ENCODE measurements at places on chromosomes 4 and X.

GRCh38 chr4:79574741-79575451 lies 166.9 kb upstream of the GK2 start:
- no peak for DNase-seq

GRCh38 chr4:5041699-5042098 lies 9.6 kb upstream of the STK32B start:
- no peak for DNase-seq

DNA sequence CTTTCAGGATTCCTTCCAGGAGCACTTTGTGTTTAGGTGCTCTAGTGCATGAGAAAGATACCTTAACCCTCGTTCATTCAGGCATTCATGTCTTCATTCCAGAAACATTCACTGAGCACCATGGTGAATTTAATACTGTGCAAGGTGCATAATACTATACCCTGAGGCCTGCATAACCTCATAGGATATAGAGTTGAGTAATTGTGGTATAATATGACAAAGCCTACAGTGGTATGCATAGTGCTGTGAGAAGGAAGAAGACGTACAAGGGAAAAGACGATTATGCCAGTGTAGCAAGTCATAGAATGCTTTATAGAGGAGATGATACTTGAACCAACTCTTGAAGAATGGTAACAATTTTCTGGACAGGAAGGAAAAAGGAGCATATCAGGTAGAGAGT lies 34.3 kb downstream of the MTM1 start:
- no peak for DNase-seq

- no peak for DNase-seq
These were observed 145.1 kb downstream of the INPP4B start for GRCh38 chr4:142701017-142701416.

DNA sequence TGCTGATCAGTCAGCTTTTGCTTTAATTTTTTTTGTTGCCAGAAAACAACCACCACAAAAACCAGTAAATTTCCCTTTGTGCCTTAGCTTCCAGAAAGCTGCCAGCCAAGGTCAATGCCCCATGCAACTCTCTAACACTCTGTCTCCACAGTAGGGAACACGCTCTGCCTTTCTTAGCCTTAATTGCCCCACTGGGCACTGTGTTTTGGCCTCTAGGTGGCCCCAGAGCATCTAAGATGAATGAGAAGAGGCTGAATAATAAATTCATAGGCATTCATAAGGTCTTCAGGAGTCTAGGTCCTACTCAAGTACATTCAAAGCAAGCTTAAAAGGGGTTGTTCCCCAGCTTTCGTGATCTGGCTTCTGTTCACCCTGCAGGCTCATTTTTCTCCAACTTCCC lies 57.7 kb upstream of the PASD1 start:
- no peak for DNase-seq

DNA sequence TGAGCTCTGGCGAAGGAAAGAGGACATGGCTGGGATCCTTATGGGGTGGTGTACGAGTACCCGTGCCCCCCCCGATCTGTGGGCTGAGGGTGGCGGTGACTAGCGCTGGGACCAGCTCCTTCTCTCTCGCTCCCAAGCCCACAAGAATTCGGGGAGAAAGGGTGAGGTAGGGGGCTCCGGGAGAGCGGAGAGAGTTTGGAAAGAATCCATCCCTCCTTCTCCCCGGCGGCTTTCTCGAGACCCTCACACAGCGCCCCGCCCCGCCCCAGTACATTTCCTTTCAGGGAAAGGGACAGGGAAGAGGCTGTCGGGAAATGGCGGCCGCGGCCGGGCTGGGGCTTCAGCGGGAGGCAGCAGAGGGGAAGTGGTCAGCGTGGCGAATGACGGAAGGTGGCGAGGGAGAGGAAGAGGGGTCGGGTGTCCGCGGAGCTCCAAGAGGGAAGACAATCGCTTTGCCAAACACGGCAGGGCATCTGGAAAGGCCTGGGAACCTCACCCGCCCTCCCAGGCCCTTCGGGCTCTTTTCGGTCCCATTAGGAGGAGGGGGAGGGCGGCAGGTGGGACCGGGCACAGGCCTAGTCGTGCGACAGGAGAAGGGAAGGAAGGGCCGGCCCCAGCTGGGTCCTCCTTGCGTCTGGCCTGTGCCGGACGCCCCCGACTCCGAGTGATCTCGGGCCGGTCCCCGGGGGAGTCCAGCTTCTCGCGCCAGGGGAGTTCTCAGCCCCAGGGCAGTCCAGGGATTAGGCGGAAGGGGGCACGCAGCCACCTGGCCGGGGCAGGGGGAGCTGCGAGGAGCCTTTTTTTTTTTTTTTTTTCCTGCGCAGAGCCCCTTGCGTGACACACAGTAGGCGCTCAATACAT lies 10.2 kb downstream of the HNRNPH2 start:
- DNase-seq = peak; percentile 64

- DNase-seq = no peak
These were observed 156.5 kb upstream of the PJA1 start for GRCh38 chrX:69321789-69322188.

GRCh38 chr4:165953181-165953580 lies 80.1 kb downstream of the TLL1 start:
- DNase-seq = no peak

DNA sequence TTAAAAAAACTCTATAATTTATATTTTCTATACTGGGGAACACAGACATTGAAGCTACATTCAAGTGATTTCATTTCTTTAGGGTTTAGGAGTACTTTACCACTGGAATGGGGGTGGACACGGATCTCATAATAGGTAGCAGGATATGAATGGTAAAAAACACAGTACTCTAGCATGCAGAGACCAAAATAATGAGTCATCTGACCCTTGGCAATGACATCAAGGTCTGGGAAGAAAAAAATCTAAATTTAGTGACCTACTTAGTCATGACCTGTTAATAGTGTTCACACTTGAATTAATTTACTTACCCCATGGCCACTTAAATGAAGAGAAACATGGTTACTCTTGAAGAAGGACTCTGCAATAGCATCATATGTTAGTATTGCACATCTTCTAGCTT lies 187.9 kb downstream of the EPHA5 start:
- no peak for DNase-seq

GRCh38 chr4:84606645-84607044 lies 23.7 kb downstream of the CDS1 start:
- no peak for DNase-seq

DNA sequence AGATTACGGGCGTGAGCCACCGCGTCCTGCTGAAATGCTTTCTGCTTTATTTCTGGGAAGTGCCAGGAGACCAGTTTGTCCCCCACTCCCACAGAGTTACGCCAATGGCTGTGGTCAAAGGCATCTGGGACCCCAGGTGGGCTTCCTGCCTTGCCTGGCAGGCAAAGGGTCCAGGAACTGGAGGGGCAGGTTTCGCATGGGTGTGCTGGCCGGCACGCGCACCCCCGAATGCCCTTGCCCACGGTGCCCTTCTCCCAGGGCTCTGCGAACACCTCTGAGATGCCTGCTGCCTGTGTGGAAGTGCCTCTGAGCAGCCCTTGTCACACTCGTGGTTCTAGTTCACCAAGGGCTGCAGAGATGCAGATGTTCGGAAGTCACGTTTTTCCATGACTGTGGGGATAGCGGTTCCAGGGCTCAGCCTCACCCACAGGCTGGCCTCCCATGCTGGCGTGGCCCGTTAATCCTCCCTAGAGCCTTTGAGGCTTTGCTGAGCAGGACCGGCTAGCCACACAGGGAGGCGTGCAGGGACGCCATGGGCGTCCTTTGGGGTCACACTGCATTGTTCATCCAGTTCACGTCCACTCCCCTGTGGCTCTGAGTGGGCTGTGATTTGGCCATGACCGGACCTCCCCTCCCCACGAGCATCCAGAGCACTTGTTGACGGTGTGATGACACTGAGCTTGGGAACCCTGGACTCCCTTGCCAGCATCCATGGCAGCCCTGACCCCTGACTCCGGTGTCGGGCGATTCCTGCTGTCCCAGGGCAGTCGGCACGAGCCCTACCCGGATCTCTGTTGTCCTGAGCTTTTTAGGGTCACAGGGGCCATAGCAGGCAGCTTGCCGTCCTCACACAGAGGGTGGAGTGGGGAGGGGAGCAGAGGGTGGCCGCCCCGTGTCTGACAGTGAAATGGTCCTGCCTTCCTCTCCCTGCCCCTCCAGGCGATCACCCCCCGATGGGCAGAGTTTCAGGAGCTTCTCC lies 12.7 kb upstream of the ADD1 start:
- no peak for DNase-seq

DNA sequence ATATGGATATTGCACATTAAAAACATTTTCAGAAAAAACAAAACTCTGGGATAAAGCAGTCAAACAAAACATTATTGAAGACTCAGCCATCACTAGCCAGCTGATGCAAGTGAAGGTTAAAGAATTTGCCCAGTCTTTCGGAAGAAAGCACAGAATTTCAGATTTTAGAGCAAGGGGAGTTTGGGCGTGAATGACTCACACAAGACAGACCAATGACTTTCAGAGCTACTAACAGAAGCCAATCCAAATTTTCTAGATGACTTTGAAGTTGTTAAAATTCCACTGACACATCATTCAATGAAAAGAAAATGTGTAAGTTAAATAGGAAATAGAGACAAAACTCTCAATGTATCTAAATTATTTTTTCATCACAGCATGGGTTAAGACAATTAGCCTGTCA lies 4.0 kb downstream of the MRFAP1L1 start:
- no peak for DNase-seq

DNA sequence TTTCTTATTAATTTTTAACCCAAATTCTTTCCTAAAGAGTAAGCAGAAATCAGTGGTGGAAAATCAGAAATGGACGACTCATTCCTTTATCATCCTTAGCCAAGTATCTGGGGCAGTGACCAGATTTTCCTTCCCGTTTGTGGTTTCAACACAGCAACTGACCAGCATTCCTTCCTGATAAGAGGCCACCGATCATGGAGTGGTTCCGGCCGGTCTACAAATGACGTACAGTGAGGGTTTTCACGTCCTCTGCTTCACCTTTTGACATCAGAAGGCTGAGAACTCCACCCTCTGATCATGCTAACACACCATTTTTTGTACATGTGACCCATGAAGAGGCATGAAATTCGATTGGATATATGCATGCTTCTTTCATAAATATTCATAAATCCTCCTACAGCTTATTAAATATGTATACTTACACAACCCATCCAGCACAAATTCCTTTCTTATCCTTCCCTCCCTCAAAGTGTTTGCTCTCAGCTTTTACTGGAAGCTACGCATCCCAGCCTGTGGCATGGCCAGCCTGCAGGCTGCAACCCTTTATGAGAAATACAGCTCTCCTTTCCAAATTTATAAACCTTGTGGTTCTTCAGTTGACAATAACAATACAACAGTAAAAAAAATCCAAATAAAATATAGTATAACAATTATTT lies 173.0 kb upstream of the CASK start:
- DNase-seq = no peak

- DNase-seq = peak; percentile 60
These were observed 498 bp downstream of the RBMX start for GRCh38 chrX:136880003-136880451.

DNA sequence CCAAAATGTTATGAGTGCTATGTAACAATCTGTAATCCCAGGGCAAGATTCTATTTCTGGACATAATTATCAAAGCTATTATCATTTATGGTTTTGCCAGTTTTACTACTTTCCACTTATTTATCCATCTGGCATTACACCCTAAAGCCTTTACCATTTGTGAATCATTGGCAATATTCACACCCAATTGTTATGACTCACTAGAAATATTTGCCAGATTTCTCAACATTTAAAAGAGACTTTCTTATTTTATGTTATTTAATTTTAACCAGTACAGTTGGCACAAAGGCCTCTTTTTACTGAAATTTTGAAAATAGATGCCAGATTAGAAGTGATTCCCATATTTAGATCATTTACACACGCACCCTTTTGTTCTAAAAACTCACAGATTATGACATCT lies 242.7 kb upstream of the WDFY3 start:
- no peak for DNase-seq

DNA sequence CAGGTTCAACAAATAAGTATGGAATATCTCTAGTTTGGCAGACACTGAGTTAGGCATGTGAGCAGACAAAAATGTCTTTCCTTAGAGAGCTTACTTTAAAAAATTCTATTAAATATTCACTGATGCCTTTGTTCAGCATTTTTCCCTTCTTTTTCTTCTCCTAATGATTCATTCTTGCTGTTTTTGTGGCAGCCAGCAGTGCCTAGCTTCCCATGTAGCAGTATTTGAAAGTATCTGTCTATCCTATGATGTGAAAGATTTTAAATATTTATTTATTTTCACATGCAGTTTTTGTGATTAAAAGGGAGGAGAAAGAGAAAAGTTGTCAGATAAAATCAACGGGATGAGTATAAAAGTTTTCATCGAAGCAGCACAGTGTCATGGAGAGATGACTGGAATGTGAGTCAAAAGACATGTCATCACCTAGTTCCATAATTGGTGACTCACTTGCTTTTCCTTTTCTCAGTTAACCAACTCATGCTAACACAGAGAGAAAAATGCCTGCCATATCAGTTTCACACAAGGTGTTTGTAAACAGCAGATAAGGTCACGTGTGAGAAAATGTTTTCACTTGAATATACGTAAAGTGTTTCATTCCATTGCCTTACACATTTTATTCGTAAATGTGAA lies 69.8 kb downstream of the BMPR1B start:
- DNase-seq = no peak

DNA sequence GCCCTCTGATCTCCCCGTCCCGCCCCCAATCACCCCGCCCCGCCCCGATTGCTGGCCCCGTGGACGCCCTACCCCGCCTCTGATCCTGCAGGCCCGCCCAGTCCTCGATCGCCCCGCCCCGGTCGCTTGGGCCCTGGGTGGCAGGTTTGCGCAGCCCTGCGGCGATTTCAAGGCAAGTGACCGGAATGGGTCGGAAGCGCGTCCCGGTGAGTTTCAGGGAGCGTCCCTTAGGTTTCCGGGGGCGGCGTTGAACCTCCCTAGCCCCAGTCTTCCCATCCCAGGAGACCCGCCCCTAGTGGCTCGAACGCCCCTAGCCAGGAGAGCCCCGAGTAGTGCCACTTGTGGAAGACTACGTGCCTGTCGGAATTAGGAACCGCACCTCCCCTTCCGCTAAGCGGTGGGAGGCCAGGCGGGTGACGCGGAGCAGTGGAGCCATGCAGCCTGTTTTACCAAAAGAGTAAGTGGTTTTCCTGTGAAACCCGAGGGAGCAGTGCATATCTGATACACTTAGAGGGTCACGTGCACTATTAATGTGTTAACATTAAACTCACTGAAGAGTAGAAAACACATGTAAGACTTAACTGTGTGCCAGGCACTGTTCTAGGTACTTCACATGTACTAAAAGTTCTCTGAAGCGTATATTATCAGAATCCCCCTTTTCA lies 354 bp upstream of the TEC start:
- DNase-seq = peak; percentile 89

- DNase-seq = no peak
These were observed 74.9 kb downstream of the NYX start for GRCh38 chrX:41522081-41522480.

GRCh38 chrX:84046403-84046984 lies 141.5 kb downstream of the RPS6KA6 start:
- DNase-seq = no peak

- DNase-seq = no peak
These were observed 1027.7 kb downstream of the ARAP2 start for GRCh38 chr4:35216636-35217035.
